ENCODE measurements at places on chromosomes 7 and 10.

- DNase-seq, result no peak
These were observed 272.9 kb upstream of the KLF6 start for GRCh38 chr10:4057725-4058513.

- DNase-seq, result no peak
These were observed 120.1 kb downstream of the ZFAND4 start for GRCh38 chr10:45552476-45552875.

- DNase-seq, result no peak
These were observed 114.9 kb upstream of the FAM3C start for GRCh38 chr7:121510858-121511482.

DNA sequence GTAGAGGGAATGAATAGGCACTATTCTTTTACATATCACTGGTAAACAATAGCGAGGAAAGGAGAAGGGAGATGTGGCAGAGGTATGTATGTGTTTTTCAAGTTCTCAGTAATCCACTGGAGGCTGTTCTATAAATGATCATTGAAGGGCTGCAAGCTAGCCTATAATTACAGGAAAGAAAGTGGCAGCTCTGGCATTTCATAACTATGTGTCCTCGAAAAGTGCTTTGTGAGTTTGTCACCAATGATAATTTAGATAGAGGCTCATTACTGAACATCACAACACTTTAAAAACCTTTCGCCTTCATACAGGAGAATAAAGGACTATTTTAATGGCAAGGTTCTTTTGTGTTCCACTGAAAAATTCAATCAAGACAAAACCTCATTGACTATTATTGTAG is 235.1 kb downstream of the FOXP2 start:
- DNase-seq, result no peak

DNA sequence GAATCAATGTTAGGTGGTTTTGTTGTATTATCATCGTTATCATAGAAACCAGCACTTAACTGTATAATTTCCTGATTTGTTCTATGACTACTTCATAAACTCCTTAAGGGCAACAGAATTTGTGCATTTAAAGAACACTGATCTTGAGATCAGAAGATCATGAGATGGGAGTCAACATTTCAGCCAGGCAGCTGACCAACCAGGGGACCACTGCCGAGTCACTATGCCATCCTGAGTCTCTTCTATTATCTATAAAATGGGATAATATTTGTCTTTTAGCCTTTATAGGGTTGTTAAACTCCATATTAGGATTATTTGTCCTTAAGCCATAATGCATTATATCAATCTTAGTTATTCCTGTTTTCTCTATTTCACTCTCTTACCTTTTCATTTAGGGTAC is 261.7 kb downstream of the GPAM start:
- DNase-seq, result no peak

DNA sequence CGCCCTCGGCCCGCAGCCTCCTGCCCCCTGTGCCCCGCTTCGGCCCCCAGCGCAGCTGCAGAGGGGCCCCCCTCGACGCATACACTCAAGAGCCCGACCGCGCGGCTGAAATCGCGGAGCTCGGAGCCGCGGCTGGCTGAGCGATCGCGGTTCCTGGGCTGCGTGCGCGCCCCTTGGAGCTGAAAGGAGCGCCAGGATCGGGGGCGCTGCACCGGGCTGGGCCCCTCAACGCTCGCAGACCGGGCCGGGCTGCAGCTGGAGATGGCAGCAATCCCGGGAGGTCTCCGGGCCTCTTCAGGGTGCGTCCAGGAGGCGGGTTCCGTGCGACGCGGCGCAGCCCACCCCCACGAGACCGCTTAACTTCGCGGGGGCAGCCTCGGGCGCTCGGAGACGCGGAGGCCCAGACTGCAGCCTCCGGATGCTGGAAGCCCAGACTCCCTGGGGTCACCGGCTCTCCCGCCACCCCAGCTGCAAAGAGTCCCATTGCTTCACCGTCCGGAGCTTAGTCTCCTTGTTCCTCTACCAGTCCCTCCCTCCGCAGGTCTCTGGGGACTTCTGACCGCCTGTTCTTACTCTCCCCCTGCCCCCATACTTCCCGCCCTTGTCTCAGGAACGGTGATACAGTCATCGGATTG is 73.0 kb upstream of the LRRC4 start:
- no peak for DNase-seq
